ENCODE measurements at places on chromosomes 11 and 22.

- no peak for DNase-seq
These were observed 102.6 kb downstream of the RELT start for GRCh38 chr11:73478737-73479347.

GRCh38 chr11:69563946-69564775 lies 76.8 kb upstream of the CCND1 start:
- DNase-seq, result no peak

- no peak for DNase-seq
These were observed 30.1 kb downstream of the KCNC1 start for GRCh38 chr11:17764446-17765218.

DNA sequence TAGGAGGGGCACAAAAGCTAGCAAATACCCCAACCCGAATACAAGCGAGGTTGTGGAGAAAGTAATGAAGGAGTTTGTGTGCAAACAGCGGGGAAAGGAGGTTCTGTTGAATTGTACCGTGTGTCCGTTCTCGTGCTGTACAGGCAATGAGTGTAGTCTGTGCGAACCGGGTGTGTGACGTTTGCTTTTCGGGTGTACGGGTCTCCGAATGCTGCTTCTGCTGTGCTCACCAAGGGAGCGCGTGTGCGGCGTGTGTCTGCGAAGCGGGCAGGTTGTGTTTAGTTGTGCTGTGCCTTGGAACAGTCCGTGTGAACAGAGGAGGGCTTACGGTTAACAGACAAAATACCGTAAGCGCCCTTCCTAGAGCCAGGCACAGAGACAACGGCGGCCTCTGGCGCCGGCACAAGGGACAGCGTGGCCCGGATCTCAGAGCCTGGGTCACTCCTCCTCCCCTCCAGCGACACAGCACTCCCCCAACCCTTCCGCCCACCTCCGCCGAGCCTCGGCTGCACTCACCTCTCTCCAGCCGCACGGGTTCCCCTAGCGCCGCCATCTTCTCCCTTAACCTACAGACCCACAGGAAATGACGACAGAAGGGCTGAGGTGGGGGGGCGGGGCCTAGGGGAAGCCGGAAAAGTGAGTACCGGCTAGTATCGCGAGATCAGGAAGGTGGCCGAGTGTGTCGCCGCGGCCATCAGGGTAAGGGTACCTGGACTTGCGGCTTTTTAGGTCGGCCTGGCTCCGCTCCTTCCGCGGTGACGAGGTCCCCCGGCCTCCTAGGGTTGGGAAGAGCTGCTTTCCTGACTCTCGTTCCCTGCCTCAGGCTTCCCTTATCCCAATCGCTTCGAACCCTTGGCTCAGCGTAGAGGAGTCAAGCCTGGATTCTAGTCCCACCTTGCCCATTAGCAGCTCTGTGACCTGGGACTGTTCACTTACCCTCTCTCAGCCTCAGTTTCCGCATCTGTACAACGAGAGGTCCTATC lies at the start of gene LIN7C:
LIN7C (minus strand) TSS at position 570 of the 983 bp plus-strand sequence; CDS start at position 553, 17 bp downstream.
- peak; percentile 96 for DNase-seq

DNA sequence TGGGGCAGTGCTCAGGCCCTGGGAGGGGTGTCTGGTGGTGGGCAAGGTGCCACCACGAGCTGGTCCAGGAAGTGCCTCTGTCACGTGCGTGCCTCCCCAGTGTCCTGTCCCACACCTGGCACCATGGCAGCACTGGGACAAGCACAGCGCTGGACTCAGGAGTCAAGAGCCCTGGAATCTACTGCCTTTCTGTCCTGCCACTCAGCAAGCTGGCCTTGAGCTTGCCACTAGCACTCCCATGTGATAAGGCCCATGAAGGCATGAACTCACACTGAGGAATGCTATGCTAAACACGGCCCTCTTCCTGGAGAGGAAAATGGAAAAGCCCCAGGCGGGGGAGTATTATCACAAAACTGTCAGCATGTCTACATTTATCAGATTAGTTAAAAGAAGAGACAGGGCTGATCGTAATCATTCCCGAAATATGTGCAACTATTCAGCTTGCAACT lies 50.7 kb upstream of the SLC35C1 start:
- DNase-seq, result no peak

DNA sequence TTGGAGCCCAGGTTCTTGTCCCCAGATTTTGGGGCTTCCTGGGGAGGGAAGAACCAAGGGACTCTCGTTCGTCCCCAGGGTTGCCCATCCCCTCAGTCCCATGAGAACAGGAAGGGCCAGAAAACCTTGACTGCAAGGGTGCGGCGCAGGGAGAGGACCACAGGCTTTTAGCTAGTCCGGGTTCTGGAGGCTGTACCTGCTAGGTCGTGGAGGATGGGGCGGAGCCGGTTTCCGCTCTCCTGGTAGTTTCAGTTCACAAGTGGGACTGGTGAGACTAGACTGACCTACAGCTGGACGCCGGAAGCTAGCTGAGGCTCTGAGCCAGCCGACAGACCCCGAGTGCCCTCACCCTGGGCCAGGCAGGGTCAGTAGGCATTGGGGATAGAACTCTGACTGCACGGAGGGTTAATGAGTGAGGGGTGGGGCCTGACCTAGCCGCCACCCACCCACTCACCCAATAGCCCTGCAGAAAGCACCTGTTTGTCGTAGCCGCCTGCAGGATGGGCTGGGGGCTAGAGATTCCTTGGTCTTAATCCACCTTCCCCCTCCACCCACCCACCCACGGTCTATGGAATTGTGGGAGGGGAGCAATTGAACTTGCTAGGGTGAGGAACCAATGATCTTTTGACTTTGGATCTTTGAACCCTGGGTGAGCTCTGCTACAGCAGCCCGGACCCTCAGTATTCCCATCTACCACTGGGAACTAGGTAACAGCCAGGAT lies 1.5 kb downstream of the MAFF start:
- no peak for DNase-seq

DNA sequence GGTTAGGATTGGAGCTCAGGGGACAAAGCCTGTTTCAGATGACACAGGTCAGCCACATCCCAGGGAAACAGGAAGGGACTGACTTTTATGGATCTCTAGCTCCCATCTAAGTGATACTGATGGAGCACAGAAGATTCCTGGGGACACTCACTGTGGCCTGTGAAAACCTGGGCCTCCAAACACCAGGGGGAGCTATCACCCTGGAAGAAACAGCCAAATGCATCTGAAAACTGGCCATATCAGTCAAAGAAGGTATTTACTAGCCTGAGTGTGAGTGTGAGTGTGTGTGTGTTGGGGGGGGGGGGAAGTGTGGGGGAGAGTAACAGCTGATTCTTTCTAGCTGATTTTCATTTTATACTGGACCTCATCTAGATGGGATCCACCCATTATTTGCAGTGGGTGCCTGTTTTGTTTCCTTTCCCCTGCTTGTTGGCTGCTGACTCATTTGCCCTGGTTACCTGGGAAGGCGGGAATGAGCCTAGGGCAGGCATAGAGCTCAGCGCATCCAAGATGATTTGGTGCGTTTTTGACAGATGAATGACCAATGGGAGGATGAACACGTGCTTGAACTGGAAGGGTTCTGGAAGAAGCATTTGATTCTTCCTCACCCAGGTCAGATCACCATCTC lies 284.0 kb downstream of the KIRREL3 start:
- DNase-seq, result no peak

GRCh38 chr22:32986766-32987040 lies 71.5 kb downstream of the SYN3 start:
- no peak for DNase-seq

- DNase-seq, result no peak
These were observed 53.9 kb upstream of the RCE1 start for GRCh38 chr11:66789097-66789890.

GRCh38 chr11:113577356-113578032 lies 102.3 kb upstream of the DRD2 start:
- no peak for DNase-seq

DNA sequence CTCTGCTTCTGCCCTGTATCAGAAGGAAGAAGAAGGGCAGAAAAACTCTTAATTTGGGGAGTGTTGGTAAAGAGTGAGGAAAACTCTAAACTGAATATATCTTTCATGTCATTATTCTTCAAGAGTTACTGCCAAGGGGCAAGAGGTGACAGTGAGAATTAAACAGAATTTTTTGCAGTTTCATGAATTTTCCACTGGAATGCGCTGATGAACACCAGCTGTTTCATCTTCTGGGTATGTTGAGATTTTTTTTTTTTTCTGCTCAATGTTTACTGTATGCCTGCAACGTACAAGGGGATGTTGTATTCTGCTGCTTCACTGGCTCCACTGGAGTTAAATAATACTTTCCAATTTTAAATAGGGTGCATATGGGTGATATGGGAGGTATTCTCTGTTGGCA lies 117.8 kb downstream of the FAM76B start:
- DNase-seq, result no peak

DNA sequence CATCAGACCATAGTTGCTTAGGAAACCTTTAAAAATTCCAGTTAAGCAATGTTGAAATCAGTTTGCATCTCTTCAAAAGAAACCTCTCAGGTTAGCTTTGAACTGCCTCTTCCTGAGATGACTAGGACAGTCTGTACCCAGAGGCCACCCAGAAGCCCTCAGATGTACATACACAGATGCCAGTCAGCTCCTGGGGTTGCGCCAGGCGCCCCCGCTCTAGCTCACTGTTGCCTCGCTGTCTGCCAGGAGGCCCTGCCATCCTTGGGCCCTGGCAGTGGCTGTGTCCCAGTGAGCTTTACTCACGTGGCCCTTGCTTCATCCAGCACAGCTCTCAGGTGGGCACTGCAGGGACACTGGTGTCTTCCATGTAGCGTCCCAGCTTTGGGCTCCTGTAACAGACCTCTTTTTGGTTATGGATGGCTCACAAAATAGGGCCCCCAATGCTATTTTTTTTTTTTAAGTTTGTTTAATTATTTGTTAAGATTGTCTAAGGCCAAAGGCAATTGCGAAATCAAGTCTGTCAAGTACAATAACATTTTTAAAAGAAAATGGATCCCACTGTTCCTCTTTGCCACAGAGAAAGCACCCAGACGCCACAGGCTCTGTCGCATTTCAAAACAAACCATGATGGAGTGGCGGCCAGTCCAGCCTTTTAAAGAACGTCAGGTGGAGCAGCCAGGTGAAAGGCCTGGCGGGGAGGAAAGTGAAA lies 73.4 kb downstream of the NCAPD3 start:
- DNase-seq, result no peak

GRCh38 chr22:47239474-47239860 lies 477.0 kb downstream of the TBC1D22A start:
- no peak for DNase-seq

GRCh38 chr11:11976481-11977127 lies 31.8 kb downstream of the DKK3 start:
- DNase-seq, result no peak

DNA sequence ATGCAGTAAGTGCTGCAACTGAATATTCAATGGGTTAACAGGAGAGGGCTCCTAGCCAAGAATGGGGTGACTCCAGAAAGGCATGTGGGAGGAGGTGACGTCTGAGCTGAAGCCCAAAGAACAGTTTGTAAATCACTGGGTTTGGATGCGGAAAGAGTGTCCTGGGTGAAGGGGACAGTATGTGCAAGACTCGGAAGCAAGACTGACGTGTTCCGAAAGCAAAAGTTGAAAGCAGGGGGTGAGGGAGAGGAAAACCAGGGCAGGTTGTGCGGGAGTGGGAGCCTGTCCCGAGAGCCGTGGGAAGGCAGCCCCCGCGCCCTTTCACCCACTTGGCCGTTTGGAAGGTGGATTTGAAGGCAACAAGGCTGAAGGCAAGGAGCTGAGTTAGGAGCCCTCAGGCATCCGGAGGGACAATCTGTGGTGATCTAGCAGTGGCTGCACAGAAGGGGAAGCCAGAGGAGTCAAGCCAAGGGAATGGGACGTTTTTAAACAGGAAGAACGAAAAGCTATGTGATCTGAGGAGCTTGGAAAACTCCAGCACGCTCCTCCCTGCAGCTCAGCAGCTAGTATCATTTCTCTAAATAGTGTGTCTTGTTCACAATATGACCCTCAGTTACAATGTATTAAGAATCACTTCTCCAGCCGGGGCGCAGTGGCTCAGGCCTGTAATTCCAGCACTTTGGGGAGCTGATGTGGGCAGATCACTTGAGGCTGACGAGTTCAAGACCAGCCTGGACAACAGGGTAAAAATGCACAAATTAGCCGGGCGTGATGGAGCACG lies 7.7 kb downstream of the SLC25A18 start:
- no peak for DNase-seq

DNA sequence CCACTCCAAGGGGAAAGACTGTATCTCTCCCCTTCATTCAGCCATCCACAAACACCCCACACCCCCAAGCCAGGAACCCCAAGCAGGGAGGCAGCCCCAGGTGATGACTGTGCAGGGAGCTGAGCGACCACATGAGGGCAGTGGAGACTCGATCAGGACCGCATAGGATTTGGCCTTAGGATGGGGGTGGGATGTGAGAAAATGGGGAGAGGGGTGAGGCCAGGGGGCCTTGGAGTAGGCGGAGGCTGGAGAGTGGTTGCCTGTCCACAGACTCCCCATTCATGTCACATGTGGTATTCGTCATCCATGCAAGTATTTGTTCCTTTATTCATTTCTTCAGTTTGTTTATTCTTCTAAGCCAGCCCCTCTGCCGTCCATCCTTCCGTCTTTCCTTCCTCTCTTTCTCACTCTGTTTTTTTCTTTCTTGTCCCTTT lies 2.7 kb upstream of the RHOD start:
- peak; percentile 5 for DNase-seq

GRCh38 chr11:132072858-132073211 lies 702.4 kb downstream of the NTM start:
- DNase-seq, result no peak

DNA sequence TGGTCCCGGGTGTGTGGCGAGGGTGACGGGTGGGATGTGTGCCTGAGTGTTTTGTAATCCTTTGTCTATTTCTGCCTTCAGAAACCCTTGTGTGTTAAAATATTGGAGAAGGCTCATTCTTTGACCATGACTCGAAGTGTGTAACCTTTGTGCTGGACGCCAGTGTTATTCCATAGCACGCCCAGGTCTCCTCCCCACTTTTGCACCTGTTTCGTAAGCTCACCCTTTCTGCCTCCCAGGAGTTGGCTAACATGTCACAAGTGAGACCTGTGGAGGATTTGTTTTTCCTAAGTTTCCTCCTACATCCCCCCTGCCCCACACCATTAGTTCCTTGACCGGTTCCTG lies 382 bp downstream of the C11orf54 start:
- no peak for DNase-seq

GRCh38 chr22:23514322-23515038 lies 65.6 kb downstream of the IGLL1 start:
- DNase-seq, result no peak
